ENCODE measurements at places on chromosomes 1 and 21. TPM values are rescaled to one million over a fixed set of nuclear protein-coding genes. Genes with fewer than 3 reads are reported as not detected.

MAGI3 gene
- 33.4 TPM for total RNA-seq

DNA sequence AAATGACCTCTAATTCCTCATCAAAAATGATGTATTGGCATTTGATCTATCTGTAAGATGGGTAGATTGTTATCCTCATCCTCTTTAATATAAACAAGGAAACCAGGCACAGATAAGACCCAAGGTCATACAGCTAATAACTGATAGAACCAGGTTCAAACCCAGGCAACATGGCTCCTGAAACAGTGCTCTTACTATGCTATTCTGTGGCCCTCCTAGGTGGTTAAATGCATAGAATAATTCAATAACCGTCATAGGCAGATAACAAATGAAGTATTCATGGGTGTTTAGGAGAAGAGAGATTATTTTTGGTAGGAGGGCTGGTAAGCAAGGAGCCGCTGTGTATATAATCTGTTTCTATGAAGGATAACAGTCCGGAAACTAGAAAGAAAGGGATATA, 46.4 kb downstream of the DHX9 start:
- DNase-seq, result no peak

- DNase-seq, result no peak
Measured at GRCh38 chr1:90862782-90863181, 145.7 kb upstream of the BARHL2 start.

CAPN9 gene
- total RNA-seq, result 2.3 TPM

Data from breast epithelium (tissue), 4 donors.